ENCODE measurements at places on chromosomes 6 and 20.
A peak's percentile ranks its signal among the peaks of the same experiment; 100 is the strongest.

DNA sequence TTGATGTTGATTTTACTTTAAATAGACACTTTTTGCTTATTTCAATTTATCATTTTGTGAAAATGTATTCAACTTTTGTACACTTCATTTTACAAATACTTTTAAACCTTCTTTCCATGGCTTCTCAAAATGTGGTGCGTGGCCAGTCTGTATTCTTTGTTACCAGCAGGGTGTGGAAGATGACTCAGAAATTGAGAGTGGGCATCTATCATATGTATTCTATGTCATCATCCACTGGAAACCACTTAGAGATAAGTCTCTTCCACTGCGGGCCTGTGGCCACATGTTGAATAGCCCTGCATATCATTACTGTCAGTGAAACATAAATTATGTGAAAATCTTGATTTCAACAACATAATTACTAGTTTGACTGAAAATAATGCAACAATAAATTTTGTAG is 52.6 kb upstream of the MC3R start:
- DNase-seq: no peak

- no peak for DNase-seq
Measured at GRCh38 chr6:93391965-93392364, 27.4 kb downstream of the EPHA7 start.

DNA sequence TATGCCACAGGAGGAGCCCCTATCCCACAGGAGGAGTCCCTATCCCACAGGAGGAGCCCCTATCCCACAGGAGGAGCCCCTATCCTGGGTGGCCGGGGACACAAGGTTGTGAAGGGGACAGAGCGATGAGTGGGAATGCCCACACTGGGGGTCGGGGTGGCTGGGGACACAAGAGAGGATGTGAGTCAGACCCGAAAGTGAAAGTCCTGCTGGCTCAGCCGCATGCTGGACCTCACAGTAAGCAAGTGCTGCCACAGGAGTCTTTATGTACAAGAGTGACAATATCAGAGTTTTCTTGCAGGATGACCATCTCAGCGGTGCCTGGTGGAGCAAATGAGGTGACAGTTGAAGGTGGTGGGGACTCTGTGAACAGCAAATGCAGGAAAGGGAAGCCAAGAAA is 93.7 kb downstream of the PSMB1 start:
- DNase-seq: peak; percentile 31

GRCh38 chr6:131424016-131424415 is 149.0 kb upstream of the ARG1 start:
- no peak for DNase-seq
